B cell (primary cell): ENCODE measurements at places on chromosomes 2 and 18.

DNA sequence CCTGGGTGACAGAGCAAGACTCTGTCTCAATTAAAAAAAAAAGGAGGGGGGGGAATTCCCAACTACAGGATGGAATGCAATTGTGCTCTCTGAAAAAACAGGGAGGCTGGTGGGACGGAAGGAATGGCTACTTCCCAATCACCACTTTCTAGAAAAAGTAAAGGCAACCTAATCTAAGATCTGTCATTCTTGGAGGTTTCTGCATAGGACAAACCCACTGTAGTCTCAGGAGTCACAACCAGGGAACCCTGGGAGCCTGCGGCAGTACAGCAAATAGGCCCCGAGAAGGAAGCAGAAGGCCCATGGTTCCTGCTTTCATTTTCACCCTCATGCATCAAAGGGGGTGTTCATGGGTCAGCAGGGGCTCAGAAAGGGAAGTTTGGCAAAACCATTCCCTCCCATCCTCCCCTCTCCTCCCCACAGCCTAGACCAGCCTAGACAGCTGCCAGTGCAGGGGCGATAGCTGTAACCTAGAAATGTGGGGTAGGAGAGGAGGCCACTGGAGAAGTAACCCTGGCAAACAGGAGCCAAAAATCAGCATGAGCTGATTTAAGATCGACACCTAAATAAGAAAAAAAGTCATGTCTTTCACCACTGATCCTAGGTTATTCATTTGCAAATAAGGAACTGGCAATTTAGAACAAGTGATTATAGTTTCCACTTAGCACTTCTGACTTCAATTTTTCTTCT is 48.0 kb downstream of the TRABD2A start:
- DNase-seq, result peak; percentile 68

GRCh38 chr2:205914213-205915129 is 171.5 kb downstream of the INO80D start:
- no peak for DNase-seq

DNA sequence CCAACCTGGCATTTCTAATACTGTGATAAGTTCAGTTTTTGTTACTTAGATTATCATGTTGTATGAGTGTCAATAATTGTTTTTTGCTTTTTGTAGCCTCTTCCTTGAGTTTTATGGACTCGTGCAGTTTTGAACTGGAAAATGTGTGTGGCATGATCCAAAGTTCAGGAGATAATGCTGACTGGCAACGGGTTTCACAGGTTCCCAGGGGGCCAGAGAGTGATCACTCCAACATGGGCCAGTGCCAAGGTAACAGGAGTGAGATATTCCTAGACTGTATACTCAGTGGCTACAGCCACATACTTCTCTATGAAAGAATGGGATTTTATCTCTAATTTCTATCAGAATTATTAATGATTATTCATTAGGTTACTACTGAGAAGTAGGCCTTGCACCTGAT is 18.2 kb downstream of the MEP1B start:
- no peak for DNase-seq

- no peak for DNase-seq
These were observed 236.7 kb upstream of the MYT1L start for GRCh38 chr2:2567776-2568175.

- DNase-seq, result no peak
These were observed 167.1 kb upstream of the DOK6 start for GRCh38 chr18:69233465-69234054.
